HT-29 (cell line): ENCODE measurements at places on chromosomes 16 and 17. TPM values are rescaled to one million over a fixed set of nuclear protein-coding genes. Genes with fewer than 3 reads are reported as not detected.

The DYNLRB2 gene
- not detected in 2 replicates for total RNA-seq

The TMEM98 gene
- total RNA-seq = 0.03 TPM in 1 of 2 replicates, not detected in the other

The DPEP2 gene
- total RNA-seq = not detected in 2 replicates

The CACNG3 gene
- not detected in 2 replicates for total RNA-seq

The KRTAP4-1 gene
- total RNA-seq = not detected in 2 replicates

DNA sequence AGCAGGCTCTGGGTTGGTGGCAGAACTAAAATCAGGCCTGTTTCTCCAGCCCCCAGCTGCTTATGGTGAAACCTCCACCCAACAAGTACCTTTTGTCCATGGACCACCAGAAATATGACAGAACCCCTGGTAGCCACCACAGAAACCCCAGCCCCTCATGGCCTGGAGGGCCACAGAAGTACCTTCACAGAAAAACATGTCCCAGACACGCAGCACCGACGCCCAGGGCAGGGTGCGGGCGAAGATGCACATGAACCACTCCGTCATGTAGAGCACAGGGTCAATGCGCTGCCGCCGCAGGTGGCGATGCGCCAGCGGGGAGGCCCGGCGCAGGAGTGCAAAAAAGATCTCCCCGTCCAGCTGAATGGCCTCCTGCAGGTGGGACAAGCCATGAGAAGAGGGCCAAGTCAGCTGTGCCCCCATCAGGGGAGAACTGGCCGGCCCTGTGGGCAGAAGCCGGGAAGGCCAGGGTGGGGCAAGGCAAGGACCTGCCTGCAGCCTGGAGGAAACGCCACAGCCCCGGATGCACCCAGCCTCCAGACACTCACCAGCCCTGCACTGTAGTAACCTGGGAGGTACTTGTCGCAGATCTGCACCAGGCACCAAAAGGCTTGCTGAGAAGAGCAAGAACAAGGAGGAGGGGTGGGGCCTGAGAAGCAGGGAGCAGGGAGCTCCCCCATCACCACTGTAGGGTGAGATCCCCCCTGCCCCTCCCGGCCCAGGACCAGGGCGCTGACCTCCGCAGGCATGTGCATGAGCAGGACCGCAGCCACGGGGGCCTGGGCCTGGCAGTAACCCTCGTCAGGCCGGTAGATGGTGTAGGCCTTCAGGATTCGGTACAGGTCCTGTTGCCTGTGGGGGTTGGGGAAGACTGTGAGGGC lies 4.1 kb upstream of the CD2BP2 start:
- no peak for DNase-seq

DNA sequence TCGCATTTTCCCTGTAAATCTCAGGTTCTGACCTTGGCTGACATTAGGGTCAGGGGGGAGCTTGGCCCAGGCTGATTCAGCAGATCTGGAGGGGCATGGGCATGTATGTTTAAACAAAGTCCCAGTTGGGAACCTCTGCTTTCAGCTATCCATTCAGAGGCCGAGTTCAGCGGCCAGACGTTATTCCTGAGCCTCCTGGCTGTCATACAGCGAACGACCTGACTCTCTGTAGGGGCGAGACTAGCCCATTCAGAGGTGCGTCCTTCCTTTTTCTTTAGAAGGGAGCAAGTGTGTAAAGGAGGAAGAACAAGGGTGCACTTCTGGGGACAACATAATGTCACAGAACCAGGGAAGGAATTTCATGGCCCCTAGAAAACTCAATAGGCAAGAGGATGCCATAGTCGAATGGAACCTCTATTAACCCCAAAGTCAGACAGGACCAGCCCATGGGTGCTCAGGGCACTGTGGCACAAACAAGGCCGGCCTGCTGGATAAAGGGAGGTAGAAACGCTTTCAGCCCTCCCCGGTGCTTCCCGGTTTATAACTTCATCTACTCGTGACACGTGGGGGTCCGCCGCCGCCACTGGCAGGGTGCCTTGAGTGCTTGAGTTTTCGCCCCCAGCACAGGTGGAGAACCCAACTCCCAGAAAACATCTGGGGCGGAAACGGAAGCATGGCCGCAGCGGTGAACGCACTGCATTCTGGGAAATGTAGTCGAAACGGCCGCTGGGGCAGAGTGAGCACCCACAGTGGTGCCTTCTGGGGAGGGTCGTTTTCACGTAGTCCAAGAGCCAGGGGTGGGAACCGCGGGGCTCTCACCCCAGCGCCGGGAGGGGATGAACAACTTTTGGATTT lies 33.2 kb upstream of the PLCG2 start:
- DNase-seq = peak; percentile 60

- peak; percentile 33 for DNase-seq
Measured at GRCh38 chr17:57256708-57257112, 387 bp downstream of the MSI2 start.

GRCh38 chr17:69450918-69451317 lies 36.4 kb downstream of the MAP2K6 start:
- no peak for DNase-seq

DNA sequence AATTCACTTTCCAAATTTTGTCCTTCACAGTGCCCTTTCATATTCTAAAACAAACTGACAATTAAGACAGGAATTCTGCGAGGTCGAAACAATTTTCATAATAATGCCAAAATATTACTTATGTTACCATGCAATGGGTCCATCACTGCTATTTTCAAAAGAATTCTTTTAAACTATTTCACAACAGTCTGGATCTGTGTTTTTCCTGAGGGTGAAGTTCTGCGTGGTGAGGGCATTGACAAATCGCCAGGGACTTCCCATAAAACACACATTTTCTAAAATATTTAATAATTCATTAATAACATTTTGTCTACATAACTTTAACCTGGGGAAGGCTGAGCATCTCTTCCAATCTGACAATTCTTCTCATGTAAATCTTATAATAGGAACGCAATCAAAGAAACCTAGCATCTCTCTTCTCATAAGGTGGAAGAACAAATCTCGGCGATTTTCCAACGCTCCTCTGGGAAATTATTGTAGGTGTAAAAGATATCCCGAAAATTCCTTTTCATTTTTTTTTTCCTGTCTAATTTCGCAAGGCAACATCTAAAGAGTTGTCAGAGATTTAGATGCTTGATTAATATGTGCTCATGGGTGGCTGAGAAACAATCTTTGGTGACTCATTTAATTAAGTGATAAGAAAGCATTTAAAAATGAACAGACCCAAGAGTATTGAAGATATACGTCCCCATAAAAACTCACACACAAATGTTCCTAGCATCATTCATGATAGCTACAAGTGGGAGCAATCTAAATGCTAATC lies 41.5 kb downstream of the CALB2 start:
- no peak for DNase-seq

- peak; percentile 31 for DNase-seq
Measured at GRCh38 chr16:72092832-72093447, 480 bp downstream of the TXNL4B start.

- DNase-seq = no peak
Measured at GRCh38 chr17:44792276-44792675, 33.5 kb downstream of the ADAM11 start.
